ENCODE measurements at places on chromosomes 11 and 22. TPM values are rescaled to one million over a fixed set of nuclear protein-coding genes. Genes with fewer than 3 reads are reported as not detected.

Gene COA4
- 73.5 TPM for polyA plus RNA-seq

Gene SAMM50
- polyA plus RNA-seq, result 44.7 TPM

Gene MS4A12
- not detected for polyA plus RNA-seq

Gene ZNF143
- 16.5 TPM for polyA plus RNA-seq

Gene ZC3H12C
- 9.3 TPM for polyA plus RNA-seq

Gene LUZP2
- 3.8 TPM for polyA plus RNA-seq

Gene GAB4
- polyA plus RNA-seq, result not detected

Gene SEC14L6
- polyA plus RNA-seq, result 0.24 TPM

Gene KCTD14
- 1.8 TPM for polyA plus RNA-seq

Gene OR51I1
- not detected for polyA plus RNA-seq

Gene KIRREL3
- polyA plus RNA-seq, result 1.2 TPM

Gene VWCE
- polyA plus RNA-seq, result 7.8 TPM

Gene PSMA1
- 153 TPM for polyA plus RNA-seq

Gene SAA2
- polyA plus RNA-seq, result not detected

Gene ACER3
- 6.1 TPM for polyA plus RNA-seq

Gene ANO5
- polyA plus RNA-seq, result 6.4 TPM

Gene KRTAP5-1
- 0.19 TPM for polyA plus RNA-seq

Gene TBX10
- not detected for polyA plus RNA-seq

Gene C22orf31
- 1.2 TPM for polyA plus RNA-seq

Gene BLID
- polyA plus RNA-seq, result not detected

Gene CNTF
- 0.69 TPM for polyA plus RNA-seq

Gene GGT5
- 12.6 TPM for polyA plus RNA-seq

Gene CDC42BPG
- polyA plus RNA-seq, result 0.63 TPM

Gene INS
- not detected for polyA plus RNA-seq

Gene MYEOV
- 0.78 TPM for polyA plus RNA-seq

Gene FAM227A
- polyA plus RNA-seq, result 1.0 TPM

Gene PPP2R5B
- 10.4 TPM for polyA plus RNA-seq

Gene MUC6
- polyA plus RNA-seq, result 0.35 TPM

Gene TRIM22
- 10.2 TPM for polyA plus RNA-seq

Gene C1QTNF4
- 7.8 TPM for polyA plus RNA-seq

Gene B3GAT1
- 0.23 TPM for polyA plus RNA-seq

Gene GP1BB
- polyA plus RNA-seq, result 8.3 TPM

Gene SLC15A3
- polyA plus RNA-seq, result 16.3 TPM

Gene IL10RA
- 3.8 TPM for polyA plus RNA-seq

Gene PPP1CA
- 125 TPM for polyA plus RNA-seq

Measured in muscle of back (tissue), 13 donors.